Activated naive CD4-positive, alpha-beta T cell (primary cell): ENCODE measurements at places on chromosomes 1 and 21.

DNA sequence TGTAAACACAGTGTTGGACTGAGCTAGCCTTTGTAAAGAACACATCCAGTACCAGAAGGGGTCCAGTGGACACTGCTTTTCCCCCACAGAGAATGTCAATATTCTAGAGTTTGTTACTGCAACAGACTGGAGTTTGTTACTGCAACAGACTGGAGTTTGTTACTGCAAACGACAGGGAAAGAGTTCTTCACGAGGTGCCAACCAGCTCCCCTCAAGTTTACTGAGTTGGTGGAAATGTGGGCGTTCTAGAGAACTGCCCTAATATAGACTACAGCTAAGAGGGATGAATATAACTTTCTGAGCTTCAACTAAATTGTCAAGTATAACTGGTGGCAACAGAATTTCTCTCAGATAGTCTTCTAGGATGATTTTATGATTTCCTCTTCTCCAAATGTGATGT is 73.8 kb upstream of the NEK2 start:
- no peak for DNase-seq

DNA sequence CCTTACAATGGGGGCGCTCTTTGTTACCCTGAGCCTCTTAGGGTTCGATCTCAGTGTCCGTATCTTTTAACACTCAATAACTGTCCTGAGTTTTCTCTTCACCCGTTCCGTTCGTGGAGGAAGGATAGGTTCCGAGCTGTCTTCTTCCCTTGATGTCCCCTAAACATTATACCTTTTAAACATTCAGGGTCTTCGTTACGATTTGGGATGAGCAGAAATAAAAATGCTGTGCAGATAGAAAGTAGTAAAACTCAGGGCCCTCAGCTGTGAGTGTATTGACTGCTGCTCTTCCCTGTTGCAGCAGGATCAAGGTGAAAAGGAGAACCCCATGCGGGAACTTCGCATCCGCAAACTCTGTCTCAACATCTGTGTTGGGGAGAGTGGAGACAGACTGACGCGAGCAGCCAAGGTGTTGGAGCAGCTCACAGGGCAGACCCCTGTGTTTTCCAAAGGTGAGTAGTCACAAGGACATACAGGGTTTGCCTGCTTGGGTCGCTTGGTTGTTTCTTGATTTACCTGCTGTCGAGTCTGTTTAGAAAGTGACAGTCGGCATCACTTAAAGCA is 784 bp downstream of the RPL11 start:
- DNase-seq: no peak

DNA sequence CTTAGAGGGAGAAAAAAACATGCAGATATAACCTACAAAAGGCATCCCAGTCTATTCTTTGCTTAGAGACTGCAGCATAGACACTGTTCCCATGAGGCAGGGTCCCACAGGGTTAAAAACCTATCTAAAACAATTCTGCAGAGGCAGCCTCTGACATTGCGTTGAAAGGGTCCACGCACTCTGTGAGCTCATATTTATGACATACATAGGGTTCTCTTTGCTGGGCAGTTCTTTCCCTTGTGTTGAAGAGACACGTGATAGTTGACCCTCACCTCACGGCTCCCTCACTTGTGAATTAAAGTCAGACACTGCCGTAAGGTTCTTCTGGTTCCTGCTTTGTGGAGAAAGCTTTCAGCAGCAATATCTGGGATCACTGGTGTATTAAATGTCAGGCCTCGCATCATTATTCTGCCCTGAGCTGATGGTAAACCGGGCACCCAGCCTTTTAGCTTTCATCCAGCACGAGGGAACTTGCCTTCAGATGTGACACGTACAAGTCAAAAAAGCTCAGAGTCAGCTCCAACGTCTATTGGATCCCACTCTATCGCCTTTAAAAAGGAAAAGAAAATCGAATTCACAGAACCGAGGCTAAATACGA is 52.8 kb upstream of the HNRNPU start:
- no peak for DNase-seq

- no peak for DNase-seq
Observed at GRCh38 chr1:59137968-59138367, 158.9 kb upstream of the FGGY start.

DNA sequence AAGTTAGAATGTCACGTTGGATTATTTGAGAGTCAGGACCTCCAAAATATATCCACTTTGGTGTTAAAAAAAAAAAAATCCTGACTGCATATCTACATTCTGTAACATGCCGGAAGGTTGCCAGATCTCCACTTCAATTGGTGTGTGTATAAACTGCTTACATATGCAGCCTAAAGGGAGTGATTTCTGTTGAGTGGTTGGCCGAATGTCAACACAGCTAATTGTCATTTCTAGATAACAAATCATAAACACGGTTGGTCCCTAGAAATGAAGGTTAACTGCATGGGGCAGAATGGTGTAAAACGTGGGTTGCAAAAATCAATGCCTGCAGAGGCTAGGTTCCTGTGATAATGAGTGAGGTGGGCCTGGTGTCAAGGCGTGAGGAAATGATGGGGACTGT is 15.0 kb upstream of the ROR1 start:
- DNase-seq: no peak

DNA sequence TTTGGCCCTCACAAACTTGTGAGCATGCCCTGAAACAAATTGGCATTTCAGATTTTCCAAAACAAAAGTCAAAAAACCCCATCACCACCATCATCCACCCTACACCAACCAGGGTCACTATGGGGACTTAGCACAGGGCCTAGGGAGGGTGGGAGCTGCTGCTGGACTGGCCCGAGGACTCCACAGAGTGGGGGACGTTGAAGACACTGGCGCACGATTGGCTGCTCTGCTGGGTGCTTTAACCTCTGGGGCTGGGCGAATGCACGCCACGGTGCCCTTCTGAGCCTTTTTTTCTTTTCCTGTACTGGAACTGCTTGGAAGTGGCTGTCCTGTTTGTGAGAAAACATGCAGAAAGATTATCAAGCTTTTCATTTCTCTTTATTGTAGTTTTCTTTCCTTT is 92.8 kb downstream of the CD247 start:
- no peak for DNase-seq

DNA sequence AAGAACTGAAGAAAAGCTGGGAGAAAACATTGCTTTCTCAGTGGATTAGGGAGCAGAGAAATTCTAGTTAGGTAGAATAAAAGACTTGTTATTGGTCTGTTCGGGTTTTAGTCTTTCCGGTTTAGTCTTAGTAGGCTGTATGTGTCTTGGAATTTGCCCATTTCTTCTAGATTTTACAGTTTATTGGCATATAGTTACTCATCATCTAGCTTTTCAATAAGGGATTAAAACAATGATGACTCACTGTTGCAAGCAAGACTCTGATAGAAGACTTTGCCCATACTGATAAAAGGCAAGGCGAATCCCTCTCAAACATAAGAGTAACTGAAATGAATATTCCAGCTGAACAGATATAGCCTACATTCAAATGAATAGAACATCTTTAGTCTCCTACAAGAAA is 62.3 kb downstream of the GPR137B start:
- no peak for DNase-seq

DNA sequence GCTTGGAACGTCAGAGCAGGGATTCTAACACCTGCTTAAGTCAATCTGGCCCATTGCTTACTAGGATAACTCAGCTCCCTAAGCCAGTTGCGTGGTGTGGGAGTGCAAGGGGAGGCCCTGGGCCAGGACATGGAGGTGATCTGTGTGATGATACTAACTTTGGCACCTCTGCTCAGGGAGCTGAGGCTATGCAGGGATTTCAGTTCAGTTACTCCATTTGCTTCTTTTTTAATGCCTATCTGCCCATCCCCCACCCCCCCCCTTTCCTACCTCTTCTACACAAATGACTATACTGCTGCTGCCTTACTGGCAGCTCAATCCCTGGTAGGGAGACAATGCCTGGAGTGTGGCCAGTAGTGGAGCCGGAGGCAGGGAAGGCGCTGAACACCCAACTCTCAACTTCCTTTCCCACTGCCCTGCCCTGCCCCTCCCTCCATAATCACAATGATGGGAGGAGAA is 19.5 kb downstream of the INKA2 start:
- no peak for DNase-seq

DNA sequence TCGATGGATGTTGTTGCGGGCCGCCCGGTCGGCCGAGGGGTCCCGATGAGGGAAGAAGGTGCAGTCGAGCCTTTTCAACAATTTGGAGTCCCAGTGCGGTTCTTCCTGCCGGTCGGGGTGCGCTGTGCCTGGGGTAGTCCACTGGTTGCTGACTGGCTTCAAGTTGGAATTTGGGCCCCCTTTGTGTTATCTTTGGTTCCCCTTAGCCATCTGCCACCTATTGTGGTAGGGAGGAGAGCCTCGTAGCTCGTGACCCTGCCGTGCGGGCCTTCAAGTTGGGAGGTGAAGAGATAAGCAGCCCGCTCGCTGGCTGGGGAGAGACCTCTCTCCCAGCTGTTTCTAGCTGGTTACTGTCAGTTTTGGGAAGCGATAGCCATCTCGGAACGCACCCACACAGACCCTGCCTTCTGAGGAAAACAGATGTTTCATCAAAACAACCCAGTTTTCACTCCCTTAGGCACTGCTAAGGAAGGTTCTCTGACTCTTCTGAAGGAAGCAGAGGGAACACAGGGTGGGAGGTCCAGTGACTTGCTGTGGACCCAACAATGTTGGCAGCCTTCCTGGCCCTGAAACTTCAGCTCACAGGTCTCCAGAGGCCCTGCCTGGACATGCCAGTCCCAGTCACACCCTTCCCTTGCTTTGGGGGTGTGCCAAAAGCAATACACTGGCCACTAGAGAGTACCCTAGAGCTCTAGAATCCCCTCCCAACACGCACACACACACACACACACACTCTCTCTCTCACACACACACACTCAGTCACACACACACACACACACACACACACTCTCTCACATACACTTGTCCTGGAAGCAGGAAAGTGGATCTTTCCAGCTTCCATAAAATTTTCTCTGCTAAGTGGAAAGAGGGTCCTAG is 1.0 kb downstream of the BTG2 start:
- no peak for DNase-seq

GRCh38 chr1:6386371-6386949 is 7.1 kb downstream of the ACOT7 start:
- no peak for DNase-seq

DNA sequence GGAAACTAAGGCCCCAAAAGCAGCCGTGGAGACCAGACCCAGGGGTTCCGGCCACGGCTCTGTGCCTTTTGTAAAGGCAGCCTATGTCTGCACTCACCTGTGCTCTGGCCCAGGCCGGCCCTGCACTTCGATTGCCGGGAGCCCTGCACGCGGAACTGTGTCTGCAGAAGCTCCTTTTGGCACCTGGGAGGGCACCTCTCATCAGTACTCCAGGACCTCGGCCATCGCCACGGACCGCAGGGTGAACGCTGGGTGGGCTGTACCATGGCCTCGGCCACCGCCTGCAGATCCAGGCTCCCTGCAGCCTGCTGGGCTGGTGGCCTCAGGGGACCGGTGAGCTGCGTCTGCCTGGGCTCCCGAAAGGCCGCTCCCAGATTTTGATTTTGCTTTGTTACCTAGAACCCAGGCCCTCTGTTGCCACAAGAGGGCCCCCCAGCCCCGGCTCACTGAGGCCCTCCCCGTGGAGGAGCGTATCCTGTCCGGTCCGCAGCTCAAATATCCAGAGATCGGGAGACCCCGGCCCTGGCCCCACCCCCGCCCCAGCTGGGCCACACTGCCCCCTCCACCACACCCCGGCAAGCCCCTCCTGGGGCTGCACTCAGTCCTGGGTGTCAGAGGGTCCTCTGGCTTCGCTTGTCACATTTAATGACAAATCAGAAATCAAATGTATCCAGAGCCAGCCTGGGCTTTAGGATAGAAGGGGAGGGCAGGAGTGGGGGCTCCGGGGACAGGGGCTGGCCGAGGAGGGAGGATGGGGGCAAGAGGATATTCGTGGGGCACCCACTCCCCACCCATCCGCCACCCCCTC is 60.2 kb upstream of the PDE9A start:
- no peak for DNase-seq

DNA sequence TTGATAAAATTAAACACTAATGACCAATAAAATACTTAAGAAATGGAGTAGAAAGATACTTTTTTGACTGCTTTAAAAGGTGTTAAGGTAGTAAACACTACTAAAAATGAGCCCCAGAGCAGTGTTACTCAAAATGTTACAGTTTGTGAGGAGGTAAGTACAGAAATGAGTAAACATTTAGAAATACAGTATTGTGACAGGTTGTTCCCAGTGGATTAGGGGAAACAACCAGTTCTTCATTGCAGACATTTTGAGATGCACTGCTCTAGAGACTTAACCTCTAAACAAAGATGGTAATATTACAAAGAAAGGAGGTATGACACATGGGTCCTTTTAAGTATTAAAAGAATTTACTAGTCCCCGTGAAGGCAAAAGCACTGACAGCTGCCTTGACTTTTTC is 12.7 kb downstream of the DHX9 start:
- DNase-seq: no peak

DNA sequence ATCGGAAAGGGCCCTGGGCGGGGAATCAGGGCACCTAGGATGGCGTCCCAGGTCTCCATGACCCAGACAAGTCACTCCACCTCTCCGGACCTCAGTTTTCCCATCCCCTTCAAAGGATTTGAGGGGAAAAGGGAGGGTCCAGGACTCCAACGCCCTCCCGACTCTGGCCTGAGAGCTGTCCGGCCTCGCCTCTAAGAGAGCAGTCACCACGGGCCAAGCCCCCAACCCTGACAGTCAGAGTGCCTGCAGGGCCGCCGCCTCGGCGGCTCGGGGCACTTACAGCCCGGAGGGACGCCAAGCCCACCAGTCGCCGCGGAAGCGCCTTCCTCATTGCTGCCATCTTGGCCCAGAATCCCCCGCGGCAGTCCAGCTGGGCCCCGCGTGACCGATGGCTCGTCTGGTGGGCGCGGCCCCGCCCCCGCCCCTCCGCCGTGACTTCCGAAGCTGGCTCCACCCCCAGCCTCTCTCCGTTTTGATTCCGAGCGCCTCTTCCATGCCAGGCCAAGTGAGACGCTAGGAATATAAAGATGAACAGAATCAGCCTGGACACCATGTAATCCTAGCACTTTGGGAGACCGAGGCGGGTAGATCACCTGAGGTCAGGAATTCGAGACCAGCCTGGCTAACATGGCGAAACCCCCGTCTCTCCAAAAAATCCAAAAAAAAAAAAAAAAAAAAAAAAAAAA is at the start of gene HMGCL:
Gene HMGCL, minus strand, starts transcription at position 354 of the 686 bp plus-strand sequence. Its CDS starts 14 bp downstream, at position 340.
- DNase-seq: peak; percentile 72

GRCh38 chr1:195714248-195714647 is 894.0 kb downstream of the KCNT2 start:
- no peak for DNase-seq

GRCh38 chr1:100810360-100810759 is 84.3 kb downstream of the EXTL2 start:
- no peak for DNase-seq

DNA sequence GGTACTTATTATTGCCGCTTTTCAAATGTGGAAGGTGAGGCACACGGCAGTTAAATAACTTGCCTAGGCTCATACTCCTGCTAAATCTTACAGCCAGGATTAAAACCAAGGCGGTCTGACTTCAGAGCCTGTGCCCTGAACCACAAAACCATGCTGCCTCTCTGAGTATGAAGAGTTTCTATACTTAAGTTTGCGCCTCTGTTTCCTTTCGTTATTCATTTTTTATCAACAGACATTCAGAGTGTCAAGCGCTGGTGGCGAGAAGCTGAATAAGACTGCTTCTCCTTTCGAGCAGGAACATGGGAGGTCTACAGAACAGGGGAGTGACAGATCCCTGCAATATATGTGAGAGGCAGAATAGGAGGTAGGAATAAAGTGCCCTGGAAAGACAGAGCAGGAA is 96.0 kb upstream of the DUSP10 start:
- DNase-seq: no peak

- no peak for DNase-seq
Observed at GRCh38 chr1:6801966-6802365, 16.7 kb downstream of the CAMTA1 start.

- no peak for DNase-seq
Observed at GRCh38 chr1:245715970-245716369, 561.2 kb downstream of the KIF26B start.

- no peak for DNase-seq
Observed at GRCh38 chr1:97999320-97999719, 78.5 kb upstream of the DPYD start.
